NCI-H2081 (cell line): ENCODE measurements at places on chromosomes 3 and 15.

DNA sequence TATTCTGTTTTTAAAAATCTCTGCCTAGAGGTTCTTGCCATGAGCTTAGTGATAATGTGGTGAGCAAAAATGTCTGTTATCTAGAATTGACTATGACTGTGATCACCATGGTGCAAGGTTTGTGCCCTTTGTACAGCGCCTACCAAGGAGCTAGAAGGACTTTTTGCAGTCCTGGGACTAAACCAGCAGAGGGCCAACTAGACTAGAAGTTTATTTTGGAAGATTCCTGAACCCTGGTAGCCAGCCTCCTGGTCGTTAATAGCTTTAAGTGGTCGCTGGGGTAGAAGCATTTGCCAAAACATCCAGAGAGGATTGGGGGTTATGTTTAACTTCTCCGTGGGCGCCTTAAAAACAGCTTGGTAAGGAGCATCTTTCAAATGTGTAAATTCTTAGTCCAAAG, 7.8 kb downstream of the SCG5 start:
- DNase-seq, result no peak

DNA sequence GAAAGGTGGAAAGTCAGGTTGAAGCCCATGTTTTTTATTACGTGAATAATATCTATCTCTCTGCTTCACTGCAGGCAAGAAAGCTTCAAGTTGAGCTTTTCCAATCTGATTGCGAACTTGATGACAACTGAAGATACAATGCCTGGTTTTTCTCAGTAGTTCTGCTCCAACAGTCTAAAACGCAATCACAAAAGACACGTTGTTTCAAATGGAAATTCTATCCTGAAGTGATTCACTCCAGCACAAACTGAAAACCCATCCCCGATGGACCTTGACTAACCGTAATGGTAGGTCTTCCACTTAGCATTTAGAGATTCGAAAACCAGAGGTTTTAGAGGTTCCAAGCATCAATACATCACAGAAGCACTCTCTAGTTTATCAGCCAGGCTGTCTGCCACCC, 10.6 kb downstream of the B4GALT4 start:
- no peak for DNase-seq

- no peak for DNase-seq
Measured at GRCh38 chr3:53140847-53141845, 10.9 kb upstream of the RFT1 start.

GRCh38 chr15:29050870-29051269, 165.1 kb downstream of the APBA2 start:
- no peak for DNase-seq

GRCh38 chr3:105811518-105812193, 57.2 kb downstream of the CBLB start:
- DNase-seq, result no peak

DNA sequence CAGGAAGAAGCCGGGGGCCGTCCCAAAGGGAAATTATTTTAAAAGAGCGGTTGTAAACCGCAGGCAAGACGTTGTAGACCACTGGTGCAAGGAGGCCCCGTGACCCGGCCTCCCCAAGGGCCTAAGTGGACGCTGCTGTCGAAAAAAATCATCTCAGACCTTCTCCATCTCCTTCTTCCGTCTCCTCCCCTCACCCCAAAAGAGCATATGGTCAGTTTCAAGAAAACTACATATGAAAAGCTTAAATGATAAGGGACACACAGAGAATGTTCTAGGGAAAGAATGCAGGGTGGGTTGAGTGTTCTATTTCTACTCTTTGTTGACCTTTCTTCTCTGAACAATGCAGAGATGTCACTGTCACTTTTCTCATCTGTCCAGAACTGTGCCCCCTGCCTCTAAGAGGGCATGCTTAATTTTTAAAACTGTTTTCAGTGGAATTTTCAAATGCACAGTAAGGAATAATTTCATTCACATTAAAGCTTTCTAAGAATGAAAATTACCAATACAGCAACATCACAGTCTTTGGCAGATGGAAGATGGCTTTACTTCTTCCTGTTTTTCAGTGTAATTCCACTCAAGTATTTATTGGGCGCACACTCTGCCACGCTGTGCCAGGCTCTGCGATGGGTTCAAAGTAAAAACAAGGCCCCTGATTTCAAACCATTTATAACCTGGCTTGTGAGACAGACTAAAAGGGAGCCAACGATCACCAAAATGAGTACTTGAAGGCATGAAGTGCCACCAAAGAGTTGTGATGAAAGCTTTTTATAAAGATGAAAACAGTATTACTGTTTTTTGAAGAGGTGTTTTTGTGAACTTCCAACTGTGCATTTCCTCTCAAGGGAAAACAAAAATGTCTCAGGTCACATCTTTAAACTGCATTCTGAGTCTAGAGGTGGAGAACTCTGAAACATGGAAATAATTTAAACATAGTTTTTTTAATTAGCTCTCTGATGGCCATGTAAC, 891 bp upstream of the TOP2B start:
- no peak for DNase-seq

GRCh38 chr3:111197485-111197884, 125.9 kb downstream of the NECTIN3 start:
- no peak for DNase-seq

- DNase-seq, result no peak
Measured at GRCh38 chr15:33209575-33210481, 15.3 kb upstream of the FMN1 start.

GRCh38 chr3:66481071-66482017, 19.5 kb downstream of the LRIG1 start:
- DNase-seq, result no peak

DNA sequence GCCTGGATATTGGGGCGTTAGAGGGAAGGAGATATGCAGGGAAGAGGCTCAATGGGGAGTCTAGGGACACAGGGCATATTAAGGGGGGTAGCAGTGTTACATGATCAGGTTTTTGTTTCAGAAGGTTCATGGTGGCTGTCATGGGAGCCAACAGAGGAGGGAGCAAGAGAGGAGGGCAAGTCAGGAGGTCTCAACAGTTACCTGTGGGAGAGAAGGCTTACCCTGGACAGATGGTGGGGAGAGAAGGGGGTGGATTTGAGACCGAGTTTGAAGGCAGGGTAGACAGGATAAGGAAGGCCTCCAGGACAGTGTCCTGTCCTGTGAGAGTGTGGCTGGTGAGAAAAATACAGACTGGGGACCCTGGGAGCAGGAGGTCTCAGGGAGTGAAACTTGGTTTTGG, 3.8 kb upstream of the WNT7A start:
- no peak for DNase-seq

DNA sequence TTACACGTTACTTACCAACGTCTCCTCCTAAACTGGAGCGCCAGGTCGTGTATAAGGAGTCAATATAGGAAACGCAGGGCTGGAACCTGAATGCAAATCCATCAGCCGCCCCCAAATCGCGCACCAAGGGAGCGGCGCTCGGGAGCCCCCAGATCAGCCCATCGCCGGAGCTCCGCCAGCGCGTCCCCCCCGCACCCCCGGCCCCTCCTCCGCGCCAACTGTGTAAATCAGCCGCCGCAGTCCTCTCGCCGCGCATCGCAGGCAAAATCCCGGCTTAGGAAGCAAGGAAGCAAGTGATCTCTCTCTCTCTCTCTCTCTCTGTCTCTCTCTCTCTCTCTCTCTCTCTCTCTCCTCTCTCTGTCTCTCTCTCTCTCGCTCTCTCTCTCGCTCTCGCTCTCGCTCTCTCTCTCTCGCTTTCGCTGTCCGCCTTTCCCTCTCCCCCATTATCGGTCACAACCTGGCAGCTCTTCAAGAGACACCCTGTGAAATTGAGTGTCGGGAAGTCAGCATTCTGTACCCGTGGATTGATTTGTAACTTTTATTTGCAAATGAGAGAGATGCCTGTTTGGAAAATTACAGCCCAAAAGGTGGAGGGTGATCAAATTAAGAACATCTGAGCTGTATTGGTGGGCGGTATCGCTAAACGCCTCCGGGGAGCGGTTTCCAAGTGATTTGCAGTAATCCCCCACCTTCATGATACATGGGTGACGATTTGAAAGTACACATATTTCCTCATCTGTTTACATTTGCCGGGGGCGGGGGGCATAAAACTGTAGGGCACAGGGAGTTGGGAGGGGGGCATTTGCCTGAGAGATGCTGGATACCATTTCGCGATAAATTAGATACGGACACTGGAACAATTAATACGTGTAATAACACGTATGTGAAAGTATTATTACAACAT, 645 bp upstream of the SLITRK3 start:
- DNase-seq, result peak; percentile 65

- DNase-seq, result no peak
Measured at GRCh38 chr3:43759938-43760337, 69.2 kb downstream of the ABHD5 start.

DNA sequence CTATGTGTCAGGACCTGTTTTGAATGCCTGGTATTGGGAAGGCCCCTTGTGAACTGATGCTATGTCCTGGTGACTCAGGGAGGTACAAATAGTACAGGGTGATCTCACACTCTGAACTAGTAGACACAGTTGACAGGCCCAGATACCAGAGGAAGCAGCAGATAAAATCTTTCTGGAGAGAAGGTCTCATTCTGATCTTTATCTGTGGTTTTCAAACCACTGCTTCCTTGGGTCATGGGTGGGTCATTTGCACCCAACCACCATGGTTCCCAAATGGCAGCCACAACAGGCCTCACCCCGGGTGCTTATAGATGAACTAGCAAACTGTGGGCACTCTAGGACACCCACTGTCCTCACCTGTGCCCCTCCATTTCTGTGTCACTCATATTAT, 43.4 kb downstream of the PXYLP1 start:
- no peak for DNase-seq

DNA sequence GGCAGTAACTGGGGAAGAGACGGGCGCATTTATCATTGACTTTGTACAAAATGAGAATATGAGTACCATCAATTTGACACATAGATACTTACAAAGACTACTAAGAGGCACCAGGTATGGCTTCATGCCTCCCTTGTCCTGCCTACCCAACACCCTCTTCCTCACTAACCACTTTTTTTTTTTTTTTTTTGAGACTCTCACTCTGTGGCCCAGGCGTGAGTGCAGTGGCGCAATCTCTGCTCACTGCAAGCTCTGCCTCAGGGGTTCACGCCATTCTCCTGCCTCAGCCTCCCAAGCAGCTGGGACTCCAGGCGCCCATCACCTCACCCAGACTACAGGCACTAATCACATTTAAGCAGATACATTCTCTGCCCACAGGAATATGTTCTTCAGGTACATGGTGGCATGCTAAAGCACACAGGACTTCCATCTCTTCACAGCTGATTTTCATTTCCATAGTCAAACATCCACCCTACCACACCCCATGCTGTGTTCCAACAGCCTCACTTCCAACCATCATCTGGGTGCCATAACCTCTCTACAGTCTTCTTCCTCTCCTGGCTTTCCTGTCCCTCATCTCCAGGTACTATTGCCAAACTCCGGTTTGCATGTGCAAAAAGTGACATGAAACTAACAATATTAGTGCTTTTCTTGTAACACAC, 41.7 kb downstream of the RAB27A start:
- DNase-seq, result no peak

DNA sequence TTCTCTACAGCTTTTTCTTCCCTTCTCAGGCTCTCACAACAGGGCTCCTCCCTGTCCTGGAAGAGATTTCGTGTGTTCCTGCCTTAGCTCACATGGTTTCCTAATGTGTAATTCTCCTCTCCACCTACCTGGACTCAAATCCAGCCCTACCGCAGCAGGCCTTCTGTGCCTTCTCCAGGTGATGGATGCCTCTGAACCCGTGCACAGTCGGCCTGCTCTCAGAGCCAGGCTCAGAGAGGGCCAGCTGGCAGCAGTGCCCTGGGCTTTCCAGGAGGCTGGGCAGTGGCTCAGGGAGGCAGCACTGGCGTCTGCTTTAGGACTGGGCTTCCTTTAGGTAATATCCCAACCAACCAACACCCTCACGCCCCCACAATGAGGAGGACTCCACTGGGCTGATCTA, 123.2 kb upstream of the TMC3 start:
- DNase-seq, result no peak

DNA sequence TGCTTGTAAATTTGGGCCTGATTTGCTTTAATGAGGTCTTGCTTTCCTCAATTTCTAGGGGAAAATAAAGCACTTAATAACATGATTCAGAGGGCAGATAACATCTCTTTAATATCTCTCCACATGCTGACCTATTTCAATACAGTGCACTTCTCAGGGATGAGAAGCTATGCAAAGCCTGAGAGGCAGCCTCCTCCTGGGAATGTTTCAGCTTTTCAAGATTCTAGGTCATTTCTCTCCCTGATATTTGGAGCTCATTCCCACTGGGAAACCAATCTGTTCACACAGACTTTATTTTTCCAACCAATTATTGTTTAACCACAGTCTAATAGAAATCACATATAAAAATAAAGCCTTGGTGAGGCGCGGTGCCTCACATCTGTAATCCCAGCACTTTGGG, 67.0 kb upstream of the LSAMP start:
- DNase-seq, result no peak

- DNase-seq, result no peak
Measured at GRCh38 chr15:74621936-74622335, 6.3 kb downstream of the CLK3 start.

GRCh38 chr3:99647081-99647480, 8.7 kb downstream of the COL8A1 start:
- DNase-seq, result no peak

- no peak for DNase-seq
Measured at GRCh38 chr3:102176333-102177050, 258.3 kb upstream of the ZPLD1 start.

DNA sequence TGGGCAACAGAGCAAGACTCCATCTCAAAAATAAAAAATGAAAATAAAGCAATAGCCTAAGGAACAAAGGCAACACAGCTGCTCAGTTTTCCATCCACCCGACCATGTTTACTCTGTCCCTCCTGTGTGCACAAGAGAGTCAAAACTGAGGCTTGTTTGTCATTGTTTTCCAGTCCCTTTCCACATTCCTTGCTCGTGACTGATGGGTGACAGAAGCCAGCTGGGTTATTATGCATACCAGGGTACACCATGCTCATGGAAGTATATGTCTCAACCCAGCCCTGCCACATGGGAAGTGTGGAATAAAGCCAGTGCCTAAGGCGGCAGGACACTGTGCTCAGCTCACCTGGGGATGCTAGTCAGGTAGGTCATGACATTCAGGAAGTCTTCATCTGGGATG, 49.5 kb downstream of the MCF2L2 start:
- DNase-seq, result peak; percentile 86

DNA sequence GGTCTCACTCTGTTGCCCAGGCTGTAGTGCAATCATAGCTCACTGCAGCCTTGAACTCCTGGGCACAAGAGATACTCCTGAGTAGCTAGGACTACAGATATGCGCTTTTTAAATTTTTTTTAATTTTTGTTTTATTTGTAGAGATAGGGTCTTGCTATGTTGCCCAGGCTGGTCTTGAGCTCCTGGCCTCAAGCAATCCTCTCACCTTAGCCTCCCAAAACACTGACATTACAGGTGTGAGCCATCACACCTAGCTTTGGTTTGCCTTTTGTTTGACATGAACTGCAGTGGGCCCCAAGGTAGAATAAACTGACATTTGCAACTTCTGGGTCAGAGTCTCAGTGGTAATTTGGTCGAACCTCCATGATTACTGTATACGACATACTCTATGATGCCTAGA, 7.9 kb upstream of the GLB1 start:
- no peak for DNase-seq

DNA sequence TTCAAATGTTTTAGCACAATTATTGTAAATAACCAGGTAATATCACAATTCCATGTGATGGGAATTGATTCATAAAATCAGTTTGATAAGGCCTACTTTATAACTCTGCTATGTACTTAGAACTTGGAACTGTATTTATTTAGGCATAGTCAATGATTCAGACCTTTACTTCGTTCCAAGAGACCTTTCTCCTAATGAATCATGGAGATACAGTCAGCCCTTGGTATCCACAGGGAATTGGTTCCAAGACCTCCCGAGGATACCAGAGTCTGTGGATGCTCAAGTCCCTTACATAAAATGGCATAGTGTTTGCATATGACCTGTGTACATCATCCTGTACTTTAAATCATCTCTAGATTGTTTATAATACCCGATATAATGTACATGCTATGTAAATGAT, 60.8 kb upstream of the UMPS start:
- no peak for DNase-seq

GRCh38 chr15:41692049-41692448, 31.8 kb downstream of the MGA start:
- DNase-seq, result no peak
